Gastroesophageal sphincter (tissue), 4 donors: ENCODE measurements at places on chromosomes 11 and 22. TPM values are rescaled to one million over a fixed set of nuclear protein-coding genes. Genes with fewer than 3 reads are reported as not detected.

Gene LRRN4CL
- 20.1 TPM for total RNA-seq

Gene BATF2
- total RNA-seq = 1.6 TPM

Gene CARD10
- total RNA-seq = 11.1 TPM

Gene C22orf23
- not detected for total RNA-seq

Gene PTPMT1
- 70.0 TPM for total RNA-seq

Gene LGALS12
- total RNA-seq = 2.0 TPM

Gene INS
- total RNA-seq = not detected

Gene KRTAP5-7
- not detected for total RNA-seq

Gene UPK3A
- not detected for total RNA-seq

Gene SMIM35
- not detected for total RNA-seq

Gene UBQLNL
- 0.27 TPM for total RNA-seq

Gene DNHD1
- 7.3 TPM for total RNA-seq

Gene OLFML1
- 8.4 TPM for total RNA-seq

Gene DEPDC7
- 0.27 TPM for total RNA-seq

Gene MYO7A
- 4.0 TPM for total RNA-seq

Gene ZC3H12C
- total RNA-seq = 25.5 TPM
